ENCODE measurements at places on chromosomes 4 and X.

GRCh38 chr4:142130666-142131065 lies 494.3 kb downstream of the IL15 start:
- DNase-seq, result no peak

DNA sequence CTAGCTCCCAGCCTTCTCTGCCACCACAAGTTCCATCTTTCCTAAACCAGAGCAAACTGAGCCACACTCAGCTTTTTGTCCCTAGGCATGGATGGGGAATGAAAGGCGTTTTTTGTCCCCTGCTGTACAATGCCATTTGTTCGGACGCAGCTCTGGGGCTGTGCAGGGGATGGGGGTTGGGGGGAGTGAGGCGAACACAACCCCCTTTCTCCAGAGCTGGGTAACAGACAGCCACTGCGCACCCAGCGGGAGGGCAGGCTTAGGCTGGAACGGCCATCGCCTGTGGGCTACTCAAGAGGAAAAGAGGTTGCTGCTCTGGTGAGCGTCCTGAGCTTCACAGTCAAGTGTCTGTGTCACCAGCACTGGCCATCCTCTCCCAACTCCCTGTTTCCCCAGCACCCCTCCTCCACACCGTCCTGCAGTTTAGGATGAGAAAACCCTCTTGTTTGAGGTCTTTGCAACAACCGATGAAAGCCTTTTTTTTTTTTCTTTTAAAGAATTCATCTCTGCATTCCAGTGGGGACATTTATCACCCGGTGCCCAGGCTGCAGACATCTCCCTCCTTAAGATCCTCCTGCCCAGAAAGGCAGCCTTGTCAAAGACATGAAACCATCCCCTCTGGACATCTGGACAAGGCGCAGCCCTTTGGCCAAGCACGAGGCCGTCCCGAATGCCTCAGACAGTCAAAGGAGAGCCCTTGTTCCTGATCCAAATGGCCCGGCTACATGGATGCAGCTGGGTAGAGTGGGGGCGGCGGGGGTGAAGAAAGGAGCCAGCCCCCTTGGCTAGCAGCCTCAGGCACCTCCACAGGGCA lies 419.6 kb downstream of the BCOR start:
- no peak for DNase-seq

DNA sequence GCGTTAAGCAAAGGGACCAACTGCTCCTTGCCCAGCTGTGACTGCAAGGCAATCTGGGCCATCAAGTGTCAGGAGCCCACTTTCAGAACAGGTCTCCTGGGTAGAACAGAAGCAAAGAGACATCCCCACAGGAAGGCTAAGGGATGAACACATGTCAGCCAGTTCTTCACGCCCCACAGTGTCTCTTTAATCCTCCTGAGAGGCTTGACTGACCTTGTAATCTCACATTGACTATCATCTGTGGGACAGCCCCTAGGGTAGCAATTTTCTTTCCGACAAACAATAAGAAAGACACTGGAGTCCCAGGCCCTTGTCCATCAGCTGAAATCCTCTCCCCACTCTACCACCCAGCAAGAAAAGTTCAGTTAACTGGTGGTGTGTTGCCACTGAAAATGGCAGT lies 1.0 kb downstream of the CHRDL1 start:
- no peak for DNase-seq

DNA sequence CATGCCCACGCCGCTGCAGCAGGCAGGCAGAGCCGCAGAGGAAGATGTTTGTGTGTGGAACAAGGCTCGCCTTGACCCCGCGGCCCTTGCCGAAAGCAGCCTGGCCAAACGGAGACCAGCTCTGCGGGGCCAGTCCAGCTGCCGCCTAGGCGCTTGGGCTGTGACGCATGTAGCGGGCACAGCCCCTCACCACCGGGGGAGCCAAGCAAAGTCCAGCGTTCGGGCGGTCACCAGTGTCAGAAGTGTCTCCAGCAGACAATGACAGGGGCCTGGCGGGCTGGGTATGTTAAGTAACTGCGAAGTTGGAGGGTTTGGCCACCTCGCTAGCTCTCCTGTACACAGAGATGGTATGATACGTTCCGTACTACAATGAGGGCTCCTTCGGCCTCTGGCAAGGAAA lies 1.3 kb downstream of the AMER1 start:
- DNase-seq, result no peak

DNA sequence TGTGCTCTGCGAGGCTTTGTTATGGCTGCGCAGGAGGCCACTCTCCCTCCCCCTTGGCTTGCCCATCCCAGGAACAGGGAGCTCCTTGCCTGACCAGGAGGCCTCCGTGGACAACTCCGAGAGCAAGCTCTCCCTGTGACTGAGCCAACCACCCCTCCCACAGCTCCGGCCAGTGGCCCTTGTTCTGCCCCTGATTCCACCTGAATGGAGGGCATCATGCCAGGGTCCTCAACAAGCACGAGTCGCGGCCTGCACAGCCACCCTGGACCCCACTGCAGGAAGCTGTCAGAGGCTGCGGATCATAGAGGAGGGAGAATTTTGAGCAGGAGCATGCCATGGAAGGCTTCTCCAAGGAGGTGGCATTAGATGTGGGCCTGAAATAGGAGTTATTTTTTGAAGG lies 44.8 kb upstream of the GRPEL1 start:
- DNase-seq, result no peak

DNA sequence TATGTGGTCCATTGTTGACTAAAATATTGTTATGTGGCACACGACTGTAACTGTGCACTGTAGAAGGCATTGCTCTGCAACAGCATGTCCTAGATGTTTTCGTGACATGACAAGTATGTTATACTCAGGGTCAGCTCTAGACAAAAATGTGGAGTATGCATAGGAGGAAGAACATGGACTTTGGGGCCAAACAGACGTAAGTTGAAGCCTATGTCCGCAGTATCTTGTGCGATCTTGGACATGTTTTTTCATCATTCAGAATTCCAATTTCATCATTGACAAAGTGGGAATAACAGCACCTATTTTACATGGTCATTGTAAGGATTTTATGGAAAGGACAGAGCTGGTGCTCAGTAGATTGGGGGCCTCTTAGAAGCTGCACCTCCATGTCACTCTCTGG lies 27.7 kb upstream of the PROM1 start:
- no peak for DNase-seq

DNA sequence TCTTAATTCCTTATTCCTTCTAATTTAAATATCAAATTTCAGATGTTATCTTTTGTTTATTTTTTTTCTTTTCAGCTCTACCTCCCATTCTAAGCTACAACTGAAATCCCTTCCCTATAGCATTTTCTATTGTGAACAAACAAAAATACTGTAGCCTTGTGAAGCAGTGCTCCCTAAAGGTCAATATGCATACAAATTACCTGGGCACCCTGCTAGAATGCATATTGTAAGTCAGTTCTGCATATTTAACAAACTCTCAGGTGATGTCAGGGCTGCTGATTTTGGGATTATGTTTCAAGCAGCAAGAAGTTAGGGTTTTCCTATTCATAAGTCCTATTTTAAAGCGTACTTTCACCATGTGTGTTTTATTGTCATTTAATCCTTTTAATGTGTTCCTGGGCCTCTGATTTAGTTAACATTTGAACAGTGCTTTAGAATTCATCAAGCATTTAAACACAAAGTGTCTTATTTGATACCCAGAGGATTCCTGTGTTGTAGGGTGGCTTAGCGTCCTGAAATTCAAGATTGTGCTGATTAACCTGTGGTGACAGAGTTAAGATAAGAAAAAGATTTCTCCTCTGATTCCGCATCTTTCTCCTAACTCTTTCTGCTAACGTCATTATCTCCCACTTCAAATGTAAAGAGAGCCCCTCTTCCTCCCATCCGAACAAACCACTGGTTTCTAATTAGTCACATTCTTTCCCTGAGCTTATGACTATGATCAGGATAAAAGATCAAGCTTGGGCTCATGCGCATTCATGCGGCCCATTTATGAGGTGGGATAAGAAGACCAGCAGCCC lies 221.3 kb downstream of the ANK2 start:
- DNase-seq, result no peak

GRCh38 chr4:38896940-38897339 lies 29.3 kb downstream of the FAM114A1 start:
- DNase-seq, result no peak

- no peak for DNase-seq
Observed at GRCh38 chr4:115505326-115505725, 391.9 kb upstream of the NDST4 start.

GRCh38 chr4:107210450-107211239 lies 174.5 kb upstream of the DKK2 start:
- no peak for DNase-seq

DNA sequence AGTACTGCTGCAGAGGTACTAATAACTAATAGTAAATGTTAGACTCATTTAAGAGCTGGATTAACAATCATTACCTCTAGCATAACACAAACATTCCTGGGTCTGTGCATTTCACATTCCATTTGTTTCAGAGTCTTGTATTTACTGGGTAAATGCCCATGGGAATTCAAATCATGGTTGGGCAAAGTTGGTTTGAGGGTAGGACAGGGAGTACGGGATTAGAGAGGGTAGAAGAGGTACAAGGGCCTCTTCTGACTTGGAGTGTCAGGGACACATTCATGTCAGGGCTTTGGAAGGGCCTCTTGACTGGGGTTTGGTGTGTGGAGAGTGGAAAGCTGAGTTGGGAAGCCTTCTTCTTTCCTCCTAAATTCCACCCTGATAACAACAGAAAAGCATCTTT lies 65.9 kb downstream of the WWC2 start:
- no peak for DNase-seq

- no peak for DNase-seq
Observed at GRCh38 chrX:139113708-139114107, 402.2 kb upstream of the FGF13 start.

DNA sequence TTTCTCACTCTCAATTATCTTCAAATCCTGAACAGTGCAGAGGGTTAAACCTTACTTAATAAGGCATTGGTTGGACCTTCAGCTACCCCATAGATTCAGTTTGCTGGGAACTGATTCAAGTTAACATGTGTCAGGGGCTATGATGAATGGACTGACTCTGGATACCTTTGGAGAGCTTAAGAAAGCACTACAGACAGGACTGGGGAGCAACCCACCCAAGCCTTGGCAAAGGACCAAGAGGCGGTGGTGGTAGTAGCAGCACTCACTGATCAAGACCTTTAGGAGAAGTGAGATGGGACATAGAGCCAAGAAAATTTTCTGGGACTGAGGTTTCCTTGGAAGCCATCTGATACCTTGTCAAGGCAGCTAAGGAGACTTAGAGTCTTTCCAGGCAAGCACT lies 43.0 kb upstream of the TAPT1 start:
- DNase-seq, result no peak

GRCh38 chr4:172683021-172683420 lies 485.6 kb upstream of the GALNT7 start:
- no peak for DNase-seq

- DNase-seq, result no peak
Observed at GRCh38 chrX:150688911-150689451, 4.2 kb upstream of the MTMR1 start.

- DNase-seq, result no peak
Observed at GRCh38 chrX:40096395-40097091, 1.2 kb downstream of the BCOR start.

DNA sequence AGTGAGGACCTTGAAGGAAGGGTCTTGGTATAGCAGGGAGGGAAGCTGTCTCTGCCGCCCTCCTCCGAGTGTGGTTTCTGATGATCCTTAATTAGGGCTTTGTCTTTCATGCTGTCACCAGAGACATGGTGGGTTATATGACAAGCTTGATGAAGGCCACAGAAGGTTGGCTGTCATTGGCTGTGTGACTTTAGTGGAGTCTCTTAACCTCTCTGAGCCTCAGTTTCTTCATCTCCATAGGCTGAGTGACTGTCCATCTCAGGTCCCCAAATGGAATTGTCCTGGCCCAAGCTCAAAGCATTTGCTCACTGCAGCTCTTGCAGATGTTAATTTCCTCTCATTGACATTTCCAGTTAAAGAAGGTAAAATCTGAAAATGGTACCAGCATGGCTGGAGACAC lies 16.6 kb upstream of the UBA6 start:
- DNase-seq, result no peak

DNA sequence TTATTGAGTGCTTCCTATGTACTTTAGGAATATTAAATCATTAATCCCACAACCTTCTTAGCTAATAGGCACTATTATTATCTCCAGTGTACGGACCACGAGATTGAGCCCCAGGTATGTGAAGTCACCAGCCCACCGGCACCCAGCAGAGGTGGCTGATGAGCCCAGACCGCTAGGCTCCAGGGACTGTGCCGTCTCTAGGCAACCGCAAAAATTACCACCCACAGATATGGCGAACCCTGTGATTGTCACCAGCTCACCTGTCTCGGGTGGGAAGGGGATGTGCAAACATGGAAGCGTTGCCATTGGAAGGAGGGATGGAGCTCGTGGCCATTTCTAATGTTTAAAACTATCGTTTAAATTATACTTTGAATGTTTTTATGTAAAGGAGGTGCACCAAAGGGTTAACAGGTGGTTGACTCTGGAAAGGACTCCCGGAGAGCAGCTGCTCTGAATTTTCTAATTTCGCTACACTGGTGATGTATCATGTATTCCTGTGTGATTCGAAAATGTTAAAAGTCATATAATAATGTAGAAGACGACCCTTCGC lies 21.0 kb upstream of the JAKMIP1 start:
- no peak for DNase-seq

DNA sequence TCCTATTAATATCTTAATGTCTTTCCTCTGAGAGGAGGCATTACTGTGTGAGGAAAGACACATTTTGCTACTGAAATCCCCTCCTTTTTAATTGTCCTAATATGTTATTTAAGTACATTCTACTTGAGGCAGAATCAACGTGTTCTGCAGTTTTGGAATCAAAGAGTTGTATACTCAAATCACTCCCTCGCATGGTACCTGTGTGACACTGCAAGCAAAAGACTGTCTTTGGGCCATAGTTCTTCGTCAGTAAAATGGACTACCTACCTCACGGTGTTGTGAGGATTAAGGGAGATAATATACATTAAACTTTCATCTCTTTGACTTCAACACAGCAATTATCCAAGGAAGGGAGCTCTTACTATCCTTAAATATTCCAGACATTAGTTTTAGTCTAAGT lies 61.5 kb downstream of the TIGD2 start:
- DNase-seq, result no peak

DNA sequence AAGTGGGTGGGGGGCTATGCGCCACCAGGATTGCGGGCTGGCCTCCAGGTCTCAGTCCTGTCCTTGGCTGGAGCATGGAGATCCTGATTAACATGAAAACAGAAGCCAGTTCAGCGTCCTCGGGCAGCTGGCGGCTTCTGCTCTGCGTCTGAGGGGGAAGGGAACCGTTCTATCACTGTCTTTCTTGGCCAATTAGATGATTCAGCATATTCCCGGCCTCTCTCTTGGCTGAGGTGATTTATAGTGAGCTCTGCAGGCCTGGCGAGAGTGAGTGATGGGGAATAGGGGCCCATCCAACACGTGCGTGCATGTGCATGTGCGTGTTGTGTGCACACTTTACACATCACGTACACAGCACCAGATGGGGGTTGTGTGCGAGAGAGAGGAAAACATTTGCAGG lies 145.8 kb upstream of the ATP6AP2 start:
- DNase-seq, result no peak

- DNase-seq, result no peak
Observed at GRCh38 chrX:44101281-44101680, 128.1 kb upstream of the NDP start.

DNA sequence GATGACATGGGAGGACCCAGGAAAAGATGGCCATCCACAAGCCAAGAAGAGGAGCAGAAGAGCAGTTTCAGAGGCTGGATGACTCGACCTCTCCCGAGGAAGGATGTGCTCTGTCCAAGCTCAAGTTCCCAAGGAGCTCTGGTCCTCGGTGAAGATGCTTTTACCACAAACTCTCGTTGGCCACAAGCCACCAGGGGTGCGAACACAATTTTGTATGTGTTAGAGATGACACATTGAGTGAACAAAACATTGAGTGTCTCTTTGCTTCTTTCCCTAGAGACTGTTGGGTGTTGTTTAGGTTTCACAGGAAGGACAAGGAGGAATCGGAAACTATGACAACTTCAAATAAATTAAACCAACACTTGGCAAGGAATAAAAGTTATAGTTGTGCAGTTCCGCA lies 26.3 kb downstream of the FGFBP1 start:
- no peak for DNase-seq

Data from stimulated activated CD8-positive, alpha-beta memory T cell treated with anti-CD3 and anti-CD28 coated beads, Interleukin-15, amount 100 ng/mL, for 4 hours (primary cell).